ENCODE measurements at places on chromosomes 5 and 9.

DNA sequence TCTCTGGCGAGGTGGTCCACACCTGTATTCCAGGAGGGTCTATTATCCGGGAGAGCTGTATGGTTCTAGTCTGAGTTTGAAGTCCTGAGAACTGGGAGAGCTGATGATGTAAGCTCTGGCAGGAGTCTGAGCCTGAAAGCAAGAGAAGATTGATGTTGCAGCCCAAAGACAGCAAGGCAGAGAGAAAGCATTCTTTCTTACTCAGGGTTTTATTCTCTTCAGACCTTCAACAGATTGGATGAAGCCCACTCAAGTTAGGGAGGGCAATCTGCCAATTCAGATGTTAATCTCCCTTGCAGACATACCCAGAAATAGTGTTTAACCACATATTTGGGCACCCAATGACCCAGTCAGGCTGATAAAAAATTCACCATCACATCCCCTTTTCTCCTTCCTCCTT is 159.1 kb downstream of the CCDC171 start:
- no peak for DNase-seq

DNA sequence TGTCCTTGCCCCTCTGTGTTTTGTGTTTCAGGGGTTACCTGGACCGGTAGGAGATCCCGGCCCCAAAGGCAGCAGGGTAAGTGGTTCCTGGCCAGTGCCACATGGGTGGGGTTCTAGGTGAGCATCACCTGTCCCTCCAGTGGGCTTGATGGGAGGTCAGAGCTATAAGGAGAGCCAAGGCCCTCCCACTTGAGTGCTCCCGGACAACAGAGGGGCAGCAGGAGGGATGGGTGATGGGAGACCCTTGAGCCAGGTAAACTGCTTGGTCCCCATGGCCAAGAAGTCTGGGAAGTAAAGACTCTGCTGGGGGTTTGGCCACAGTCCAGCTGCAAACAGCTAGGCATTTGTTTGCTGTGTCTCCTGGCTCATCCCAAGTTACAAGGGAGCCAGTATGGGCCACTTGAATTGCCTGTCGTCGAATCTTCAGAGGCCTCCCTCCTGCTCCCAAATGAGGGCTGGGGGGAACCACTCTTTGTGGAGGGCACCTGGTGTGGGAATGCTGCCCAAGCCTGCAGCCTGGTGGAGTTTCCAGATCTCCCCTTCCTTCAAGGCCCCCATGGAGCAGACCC is 51.0 kb downstream of the COL27A1 start:
- DNase-seq = no peak

DNA sequence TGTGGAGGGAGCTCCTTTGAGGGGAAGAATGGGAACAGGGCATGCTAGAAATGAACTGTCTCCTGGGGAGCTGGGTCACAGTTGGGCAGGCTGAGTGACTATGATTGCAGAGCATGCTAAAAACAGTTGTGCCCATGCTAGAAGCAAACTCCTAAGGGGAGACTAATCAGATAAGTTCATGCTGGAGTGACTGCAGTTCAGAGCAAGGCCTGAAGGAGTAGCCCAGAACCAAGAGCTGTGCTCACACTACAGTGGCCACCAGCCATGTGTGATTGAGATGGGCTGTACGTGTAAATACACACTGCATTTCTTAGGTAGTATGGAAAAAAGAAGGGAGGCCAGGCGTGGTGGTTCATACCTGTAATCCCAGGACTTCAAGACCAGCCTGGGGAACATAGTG is 10.3 kb upstream of the AK1 start:
- no peak for DNase-seq

GRCh38 chr9:68446836-68447235 is 90.4 kb downstream of the PGM5 start:
- no peak for DNase-seq

GRCh38 chr9:98804083-98804482 is 3.4 kb upstream of the GALNT12 start:
- DNase-seq = no peak

GRCh38 chr5:56561-57290 is 35.2 kb upstream of the PLEKHG4B start:
- DNase-seq = no peak

- no peak for DNase-seq
These were observed 3.5 kb upstream of the EXOSC2 start for GRCh38 chr9:130689937-130690700.

- no peak for DNase-seq
These were observed 143.6 kb downstream of the ADCY2 start for GRCh38 chr5:7539571-7539970.

- DNase-seq = no peak
These were observed 23.9 kb upstream of the PPP2CA start for GRCh38 chr5:134249469-134250379.

DNA sequence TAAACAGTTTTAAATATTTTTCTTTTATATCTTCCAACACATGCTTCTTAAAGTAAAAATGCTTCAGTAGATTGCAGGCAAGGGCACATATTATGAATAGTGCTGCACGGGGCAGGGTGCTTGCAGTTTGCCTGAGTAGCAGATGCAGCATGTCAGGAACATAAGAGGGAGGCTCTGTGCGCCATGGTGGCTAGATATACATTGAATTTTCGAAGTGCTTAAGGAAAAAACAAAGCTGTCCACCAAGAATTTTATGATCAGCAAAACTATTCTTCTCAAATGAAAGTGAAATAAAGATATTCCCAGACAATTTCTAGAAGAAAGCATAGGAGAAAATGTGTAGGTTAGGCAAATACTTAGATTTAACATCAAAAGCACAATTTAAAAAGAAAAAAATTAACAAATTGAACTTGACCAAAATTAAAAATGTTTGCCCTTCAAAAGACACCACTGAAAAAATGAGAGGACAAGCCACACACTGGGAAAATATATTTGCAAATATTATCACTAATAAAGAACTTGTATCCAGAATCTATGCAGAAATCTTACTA is 213.2 kb downstream of the NR3C1 start:
- DNase-seq = no peak

DNA sequence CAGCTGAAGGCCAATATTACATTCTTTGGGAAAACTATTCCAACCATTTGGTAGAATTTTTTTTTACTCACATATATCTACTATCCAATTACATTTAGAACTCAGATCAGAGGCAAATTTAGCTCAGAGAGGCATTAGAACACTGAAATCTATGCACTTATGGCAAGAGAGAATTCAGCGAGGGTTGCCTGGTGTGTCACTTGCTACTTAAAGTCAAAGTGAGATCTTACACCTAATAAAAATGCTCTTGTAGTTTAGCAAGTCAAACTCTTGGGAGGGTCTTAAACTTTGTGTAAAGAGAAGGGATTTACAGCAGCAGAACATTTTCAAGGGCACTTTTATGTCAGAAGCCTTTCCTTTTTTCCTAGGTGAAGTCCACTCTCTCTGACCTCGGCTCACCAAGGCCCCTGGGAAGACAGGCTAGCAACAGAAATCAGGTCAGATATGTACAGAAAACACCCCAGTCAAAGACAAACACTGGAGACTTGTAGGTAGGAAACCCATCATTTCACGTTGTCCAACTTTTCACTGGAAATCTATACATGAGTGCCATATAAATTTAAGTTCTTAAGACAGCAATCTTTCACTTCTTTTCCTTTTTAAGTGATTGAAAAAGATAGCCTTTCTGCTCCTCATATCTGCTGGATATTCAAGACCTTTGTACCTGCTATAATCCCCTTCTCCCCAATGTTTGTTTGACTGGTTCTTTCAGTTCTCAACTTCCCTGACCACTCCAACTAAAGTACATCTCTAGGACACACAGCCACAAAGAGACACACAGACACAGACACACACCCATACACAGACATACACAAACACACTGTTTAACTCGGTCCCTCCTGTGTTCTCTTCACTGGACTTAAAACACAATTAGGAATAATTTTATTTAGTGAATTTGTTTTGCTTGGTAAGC is 635.8 kb downstream of the PDE4D start:
- DNase-seq = no peak

GRCh38 chr5:140076788-140077187 is 33.7 kb upstream of the NRG2 start:
- no peak for DNase-seq

- no peak for DNase-seq
These were observed 80.6 kb downstream of the MYO10 start for GRCh38 chr5:16855485-16855884.

GRCh38 chr9:120710110-120710981 is 3.9 kb downstream of the MEGF9 start:
- no peak for DNase-seq

DNA sequence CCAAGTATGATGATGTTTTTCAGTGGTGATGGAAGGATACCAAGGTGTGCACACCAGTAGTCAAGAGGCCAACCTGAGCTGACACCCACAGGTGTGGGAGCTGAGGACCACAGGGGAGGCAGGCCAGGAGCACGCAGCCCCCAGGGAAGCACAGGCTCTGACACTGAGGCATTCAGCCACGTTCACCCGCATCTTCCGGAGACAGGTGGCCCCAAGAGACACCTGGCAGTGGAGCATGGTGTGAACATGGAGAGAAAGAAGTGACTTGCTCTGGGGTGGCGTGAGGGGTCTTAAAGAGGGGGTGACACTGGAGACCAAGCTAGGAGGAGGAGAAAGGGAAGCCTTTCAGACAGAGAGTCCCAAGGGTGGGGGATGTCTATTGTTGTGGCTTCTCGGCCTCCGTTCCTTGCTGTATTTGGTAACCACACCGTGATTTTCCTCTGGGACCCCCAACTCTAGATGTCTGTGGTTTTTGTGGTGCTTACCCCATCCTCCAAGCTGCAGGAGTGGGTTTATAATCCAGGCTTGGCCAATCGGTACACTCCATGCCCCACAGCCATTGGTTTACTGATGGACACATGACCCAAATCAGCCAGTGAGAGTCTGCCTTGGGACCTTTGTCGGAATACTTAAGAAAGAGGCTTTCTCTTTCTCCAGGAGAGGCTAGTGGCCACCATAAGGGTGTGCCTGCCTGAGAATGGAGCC is 84.6 kb downstream of the HRH2 start:
- DNase-seq = no peak

DNA sequence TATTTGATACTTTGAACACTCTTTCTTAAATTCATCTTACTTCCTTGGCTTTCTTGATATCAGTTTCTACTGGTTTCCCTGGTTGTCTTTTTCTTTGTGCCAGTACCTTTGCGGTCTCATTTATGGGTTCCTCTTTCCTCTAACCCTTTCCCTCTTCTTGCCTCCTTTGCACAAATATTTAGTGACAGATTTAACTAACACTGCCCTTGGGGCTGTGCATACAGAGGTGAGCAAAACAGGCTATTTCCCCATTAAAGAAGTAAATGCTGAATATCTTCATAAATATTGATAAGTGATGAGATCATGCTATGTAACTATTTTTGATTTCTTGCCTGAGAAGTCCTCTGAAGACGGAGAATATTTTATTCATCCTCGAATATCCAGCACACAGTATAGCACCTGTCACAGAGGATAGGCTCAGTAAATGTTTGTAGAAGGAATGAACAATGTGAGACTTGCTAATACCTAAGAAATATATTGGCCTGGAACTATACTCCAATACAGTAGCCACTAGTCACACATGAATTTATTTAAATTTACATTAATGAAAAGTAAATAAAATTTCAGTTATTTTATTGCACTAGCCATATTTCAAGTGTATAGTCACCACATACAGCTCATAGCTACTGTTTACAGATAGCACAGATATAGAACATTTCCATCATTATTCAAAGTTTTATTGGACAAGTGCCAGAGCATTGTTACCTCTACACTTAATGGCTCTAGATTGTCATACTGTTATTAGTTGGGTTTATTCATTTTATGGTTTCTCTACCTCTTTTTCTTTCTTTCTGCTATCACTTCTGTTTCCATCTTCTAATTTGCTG is 90.4 kb downstream of the RIC1 start:
- no peak for DNase-seq

DNA sequence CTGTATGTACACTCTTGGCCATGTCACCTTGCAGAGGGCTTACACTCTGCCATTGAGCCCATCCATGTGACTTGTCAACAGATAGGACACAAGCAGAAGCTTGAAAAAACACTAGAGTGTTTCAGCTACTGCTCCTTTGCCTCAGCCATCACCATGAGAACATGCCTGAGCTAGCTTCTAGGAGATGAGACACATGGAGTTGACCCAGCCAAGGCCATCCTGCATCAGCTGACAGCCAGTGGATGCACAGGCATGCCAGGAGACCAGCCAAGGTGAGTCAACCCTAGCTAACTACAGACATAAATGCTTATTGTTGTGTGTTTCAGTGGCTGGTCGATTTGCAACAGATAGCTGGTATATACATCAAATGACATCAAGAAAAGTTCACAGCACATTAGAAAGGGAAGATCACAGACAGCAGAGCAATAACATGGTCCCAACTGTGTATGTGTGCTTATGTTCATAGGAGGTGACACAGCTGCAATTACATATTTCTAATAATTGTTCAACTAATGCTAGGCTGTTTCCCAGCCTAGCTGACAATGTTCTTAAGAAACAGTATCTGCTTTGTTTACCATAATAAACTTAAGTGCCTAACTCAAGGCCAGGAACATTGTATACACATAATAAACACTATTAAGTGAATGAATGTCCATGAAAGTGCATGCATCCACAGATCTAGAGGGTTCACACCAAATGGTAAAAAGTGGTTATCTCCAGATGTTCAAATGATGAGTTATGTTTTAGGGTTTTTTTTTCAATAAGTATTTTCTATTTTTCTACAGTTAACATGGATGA is 105.7 kb downstream of the SPOCK1 start:
- no peak for DNase-seq

- no peak for DNase-seq
These were observed 151.5 kb downstream of the SEMA6A start for GRCh38 chr5:116423141-116423540.

DNA sequence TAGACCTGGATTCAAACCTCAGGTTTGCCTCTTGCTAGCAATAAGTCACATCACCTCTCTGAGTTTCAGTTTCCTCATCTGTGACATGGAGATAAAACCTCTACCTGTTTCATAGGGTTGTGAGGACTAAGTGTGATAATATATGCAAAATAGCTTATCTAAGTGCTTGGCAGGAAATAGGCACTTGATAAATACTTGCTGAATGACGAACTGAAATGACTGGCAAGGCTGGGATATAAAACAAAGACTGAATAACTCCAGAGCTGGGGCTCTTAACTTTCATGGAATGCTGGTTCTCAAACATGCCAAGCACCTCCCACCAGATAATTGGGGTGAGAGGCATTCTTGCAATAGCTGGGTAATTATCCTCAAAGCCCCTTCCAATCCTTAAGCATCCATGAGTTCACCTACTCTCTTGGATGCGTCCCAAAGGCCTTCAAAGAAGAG is 87.6 kb downstream of the ADRB2 start:
- DNase-seq = no peak

- no peak for DNase-seq
These were observed 130.1 kb downstream of the RPS23 start for GRCh38 chr5:82147860-82148573.

DNA sequence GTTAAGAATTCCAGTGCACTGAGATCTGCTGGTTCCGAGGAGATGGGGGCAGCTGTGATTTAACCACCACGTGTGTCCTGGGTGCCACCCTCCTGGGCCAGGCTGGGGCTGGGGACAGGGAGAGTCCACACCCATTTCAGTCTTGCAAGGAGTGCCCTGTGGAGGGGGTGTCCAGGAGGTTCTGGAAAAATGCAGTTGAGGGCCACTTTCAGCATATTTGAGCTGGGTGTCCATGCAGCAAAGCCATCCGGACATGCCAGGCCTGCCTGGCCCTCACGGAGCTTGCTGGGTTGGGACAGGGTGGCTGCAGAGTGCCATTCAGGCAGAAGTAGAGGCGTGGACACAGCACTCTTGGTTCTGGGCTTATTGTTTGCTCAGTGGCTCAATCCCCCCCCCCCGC is 68.1 kb downstream of the NEK6 start:
- DNase-seq = no peak

Data from activated naive CD4-positive, alpha-beta T cell (primary cell).